ENCODE measurements at places on chromosomes 1 and 21.
A peak's percentile ranks its signal among the peaks of the same experiment; 100 is the strongest.

DNA sequence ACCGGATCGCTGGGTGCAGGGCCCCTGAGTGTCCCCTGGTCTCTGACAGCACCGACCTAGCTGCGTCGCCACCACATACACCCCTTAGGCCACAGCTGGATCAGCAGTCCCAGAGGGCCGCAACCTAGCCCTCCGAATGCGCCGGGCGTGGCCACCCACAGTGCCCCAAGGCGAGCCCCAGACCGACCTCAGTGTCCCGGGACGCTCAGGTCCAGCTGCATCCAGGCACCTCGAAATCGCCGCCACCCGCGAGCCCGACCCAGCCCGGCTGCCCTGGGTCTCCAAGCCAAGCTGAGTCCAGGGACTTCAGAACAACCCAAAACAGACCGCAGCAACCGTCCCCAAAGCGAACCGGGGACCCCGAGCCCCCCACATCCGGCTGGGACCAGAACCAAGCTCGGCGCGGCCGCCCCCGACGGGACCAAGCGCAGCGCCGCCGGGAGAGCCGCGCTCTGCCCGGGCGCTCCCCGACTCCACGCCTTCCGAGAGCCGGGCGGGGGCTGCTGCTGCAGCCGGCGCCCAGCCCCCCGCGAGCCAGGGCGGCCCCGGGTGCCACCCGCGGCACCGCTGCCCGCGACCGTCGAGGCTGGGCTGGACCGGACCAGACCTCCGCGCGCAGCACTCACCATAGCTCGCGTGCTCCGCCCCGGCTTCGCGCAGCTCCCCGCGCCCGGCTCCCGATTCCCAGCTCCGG is 54.6 kb upstream of the ECE1 start:
- DNase-seq: no peak

DNA sequence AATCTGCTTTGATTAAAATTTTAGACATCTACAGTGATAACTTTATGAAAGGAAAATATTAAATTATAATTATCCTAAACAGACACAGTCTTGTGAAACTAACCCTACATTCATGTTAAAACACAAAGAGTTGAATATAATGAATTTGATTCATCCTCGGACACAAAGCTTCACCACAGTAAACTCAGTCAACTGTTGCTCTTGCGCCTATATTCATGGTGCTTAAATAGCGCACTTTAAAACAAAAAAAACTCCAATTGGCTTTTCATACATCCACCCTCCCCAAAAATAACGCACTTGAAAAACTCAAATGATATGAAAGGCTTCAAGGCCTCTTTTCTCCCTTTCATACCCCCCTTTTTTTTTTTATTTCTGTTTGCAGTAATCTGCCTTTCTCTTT is 260.3 kb downstream of the FAF1 start:
- DNase-seq: no peak

GRCh38 chr1:205645519-205645918 is 13.7 kb upstream of the ELK4 start:
- DNase-seq: no peak

GRCh38 chr21:28445141-28445830 is 547.4 kb downstream of the LTN1 start:
- DNase-seq: no peak

- no peak for DNase-seq
Measured at GRCh38 chr1:201754353-201754752, 74.6 kb upstream of the IPO9 start.

DNA sequence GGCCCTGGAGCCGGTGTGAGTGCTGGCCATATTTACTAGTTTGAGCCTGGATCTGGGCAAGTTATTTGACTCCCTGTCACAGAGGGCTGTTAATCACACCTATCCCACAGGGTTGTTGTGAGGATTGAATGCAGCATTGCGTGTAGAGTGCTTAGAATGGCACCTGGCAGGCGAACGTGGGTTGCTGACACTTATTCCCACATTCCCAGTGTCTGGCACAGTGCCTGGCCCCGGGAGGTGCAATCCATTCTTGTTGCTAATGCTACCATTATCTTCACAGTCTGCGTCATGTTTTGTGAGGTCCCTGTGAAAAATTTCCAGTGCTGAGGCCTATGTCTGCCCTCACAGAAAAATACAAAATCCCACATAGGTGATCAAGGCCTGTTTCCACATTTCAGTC is 66.1 kb downstream of the CD2 start:
- DNase-seq: no peak

DNA sequence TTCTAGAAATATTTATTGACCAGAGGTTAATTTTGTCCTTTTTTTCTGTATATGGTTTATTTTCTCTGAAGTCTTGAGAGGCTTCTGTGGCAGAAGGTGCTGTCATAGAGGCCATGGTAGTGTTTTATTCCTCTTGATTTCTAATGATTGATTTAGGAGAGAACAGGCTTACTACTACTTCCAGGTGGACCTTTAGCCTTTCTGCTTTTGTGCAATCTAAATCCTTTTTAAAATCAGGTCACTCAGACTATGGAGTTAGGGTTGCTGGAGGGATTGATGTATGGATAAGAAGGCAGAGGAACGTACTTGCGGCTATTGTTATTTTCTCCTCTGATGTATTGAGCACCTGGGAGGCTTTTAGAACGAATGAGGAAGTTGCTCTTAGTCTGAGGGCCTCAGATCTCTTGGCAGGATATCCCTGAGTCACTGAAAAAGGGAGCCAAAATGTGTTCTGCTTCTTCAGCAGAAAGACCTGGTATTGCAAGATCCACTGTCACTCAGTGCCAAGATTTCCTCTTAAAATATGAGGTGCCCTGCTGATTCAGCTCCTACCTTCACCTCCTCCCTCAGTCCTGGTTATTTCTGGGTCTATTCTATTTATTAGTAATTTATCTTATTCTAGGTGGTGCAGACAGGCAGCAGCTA is 277.4 kb downstream of the ZNF648 start:
- no peak for DNase-seq

GRCh38 chr1:97297611-97298010 is 576.0 kb downstream of the PTBP2 start:
- DNase-seq: no peak

DNA sequence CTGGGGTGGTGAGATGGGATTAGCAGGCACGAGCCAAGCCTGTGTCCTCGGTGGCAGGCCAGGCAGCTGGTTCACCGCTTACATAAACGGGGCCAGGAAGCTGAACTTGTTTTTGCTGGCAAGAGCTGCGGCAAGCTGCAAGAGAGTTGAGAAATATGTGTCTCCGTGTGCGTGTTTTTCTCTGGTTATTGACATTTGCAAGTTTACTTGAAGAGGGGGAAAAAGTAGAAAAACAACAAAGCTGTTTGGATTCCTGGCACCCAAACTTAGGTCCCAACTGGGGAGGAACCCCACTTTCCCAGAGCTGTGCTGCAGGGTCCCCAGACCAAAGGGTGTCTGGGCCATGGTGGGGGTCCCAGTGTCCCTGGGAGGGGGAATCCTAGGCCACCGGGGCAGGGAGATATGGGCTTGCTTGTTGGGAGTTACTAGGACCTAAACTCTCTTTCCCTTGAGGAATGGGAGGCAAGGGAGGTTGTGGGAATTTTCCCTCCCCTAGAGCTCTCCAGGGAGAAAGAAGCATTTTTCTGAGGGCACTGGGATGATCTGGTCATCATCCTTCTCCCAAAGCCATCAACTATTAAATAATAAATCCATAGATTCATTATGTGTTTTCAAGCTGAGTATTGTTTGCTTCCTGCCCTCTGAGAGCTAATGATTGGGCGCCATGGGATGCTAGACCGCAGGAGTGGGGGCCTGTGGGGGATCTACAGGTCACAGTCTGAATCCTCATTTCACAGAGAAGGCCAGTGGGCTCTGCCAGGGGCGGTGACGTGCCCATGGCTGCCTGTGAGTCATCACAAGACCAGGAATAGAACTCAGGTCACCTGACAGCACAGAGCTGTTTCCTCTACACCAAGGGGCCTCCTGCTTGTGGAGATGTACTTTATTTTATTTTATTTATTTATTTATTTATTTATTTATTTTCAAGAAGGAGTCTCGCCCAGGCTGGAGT is 14.8 kb downstream of the IL6R start:
- peak; percentile 47 for DNase-seq

GRCh38 chr1:184512724-184513123 is 125.9 kb downstream of the C1orf21 start:
- DNase-seq: no peak

DNA sequence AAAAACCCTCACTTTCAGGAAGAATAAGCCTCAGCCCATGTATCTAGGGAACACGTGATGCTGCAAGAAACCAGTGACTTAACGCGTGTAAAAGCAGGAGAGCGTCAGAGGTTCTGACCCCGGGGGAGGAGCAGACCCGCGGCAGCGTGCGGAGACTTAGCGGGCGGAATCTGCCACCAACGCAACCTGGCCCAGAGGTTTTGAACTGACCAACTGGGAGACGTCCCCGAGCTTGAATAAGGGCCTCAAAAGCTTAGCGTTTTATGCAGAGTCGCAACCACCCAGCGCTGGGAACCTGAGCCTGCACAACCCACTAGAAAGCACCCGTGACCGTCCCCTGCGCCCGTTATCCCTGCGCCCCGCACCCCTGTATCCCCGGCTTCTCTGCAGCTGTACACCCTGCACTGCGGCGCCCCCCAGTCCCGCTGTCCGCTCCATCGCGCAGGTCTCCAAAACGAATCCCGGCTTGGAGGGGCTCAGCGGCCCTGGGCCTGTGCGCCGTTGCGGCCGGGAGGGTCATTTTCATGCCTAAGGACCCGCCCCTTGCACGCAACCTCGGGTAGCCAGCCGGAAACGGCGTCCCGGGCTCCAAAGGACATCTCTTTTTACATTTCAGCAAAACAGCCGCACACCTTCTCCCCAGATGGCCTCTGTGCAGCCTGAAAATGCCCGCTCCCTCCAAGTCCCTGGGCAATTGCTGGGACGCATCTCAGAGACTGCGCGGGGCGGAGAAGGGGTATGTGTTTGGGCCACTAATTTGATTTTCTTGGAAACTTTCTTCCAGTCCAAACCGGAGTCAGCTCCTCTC is 29.4 kb upstream of the TRIM17 start:
- no peak for DNase-seq

DNA sequence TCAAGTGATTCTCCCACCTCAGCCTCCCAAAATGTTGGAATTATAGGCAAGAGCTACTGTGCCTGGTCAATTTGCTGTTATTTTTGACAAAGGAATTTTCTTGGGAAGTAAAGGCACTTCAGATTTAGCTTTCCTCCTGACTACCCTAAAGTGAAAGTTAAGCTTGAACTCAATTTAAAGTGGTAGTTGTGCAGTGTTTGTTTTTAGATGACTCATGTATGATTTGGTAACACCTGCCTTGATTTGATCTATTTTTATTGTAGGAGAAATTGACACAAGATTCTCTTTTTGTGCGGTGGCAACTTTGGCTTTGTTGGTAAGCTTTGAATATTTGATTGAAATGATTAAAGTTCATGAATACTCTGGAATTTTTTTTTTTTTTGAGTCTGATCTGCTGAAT is 5.0 kb downstream of the RABGGTB start:
- DNase-seq: no peak

All from stimulated activated CD4-positive, alpha-beta T cell treated with anti-CD3 and anti-CD28 coated beads, Interleukin-2, amount 100 ng/mL, for 4 hours (primary cell).